ENCODE measurements at places on chromosomes 13 and 19. TPM values are rescaled to one million over a fixed set of nuclear protein-coding genes. Genes with fewer than 3 reads are reported as not detected.
A peak's percentile ranks its signal among the peaks of the same experiment; 100 is the strongest.

GRCh38 chr19:1999856-2000515 is 15.5 kb downstream of the BTBD2 start:
- no peak for DNase-seq

GRCh38 chr19:27774337-27774736 is 1438.6 kb downstream of the UQCRFS1 start:
- no peak for DNase-seq

DNA sequence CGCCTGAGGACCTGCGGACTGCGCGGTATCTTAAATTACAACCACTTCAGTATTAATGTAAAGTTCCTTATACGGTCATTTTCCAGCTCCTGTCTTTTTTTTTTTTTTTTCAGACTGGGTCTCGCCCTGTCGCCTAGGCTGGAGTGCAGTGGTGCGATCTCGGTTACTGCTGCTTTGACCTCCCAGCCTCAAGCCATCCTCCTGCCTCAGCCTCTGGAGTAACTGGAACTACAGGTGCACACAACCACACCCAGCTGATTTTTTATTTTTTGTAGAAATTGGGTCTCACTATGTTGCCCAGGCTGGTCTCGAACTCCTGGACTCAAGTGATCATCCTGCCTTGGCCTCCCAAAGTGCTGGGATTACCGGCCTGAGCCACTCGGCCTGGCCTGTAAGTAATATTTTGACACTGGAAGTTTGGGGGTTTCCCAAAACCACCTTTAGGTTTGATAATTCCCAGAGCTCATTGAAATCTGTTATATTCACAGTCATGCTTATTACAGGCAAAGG is 406 bp upstream of the EID2B start:
- no peak for DNase-seq

DNA sequence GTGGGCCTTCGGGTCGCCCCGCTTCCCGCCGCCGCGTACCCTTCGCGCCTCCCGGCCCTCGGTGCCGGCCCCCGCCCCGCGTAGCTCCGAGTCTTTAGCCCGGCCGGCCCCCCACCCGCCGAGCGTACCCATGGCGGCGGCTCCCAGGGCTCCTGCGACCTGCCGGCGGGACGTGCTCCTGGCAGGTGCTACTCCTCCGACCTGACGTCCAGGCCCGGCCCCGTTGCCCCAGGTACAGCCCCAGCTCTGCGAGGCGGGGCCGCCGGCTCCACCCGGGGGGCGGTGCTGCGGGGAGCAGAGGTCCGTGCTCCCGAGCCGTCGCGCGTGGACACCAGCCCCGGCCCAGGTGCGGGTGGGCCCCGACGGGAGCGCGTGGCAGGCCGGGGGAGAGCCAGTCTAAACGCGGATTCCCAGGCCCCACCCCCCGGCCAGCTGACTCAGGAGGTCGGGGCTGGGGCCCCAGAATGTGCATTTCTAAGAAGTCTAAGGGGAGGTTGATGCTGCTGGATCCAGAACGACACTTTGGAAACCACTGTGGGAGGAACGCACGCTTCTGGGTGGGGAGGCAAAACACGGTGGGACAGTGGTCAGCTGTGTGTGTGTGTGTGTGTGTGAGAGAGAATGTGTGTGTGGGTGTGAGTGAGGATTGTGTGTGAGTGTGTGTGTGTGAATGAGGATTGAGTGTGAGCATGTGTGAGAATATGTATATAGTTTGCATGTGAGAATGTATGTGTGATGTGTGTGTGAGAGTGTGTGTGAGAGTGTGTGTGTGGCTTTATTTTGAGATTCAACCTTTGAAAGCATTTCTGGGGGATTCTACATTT is at the start of gene SLC15A1:
TSS of gene SLC15A1 (minus strand) at position 206 of the 824 bp plus-strand sequence. CDS start at position 132, 74 bp downstream.
- peak; percentile 87 for DNase-seq

DNA sequence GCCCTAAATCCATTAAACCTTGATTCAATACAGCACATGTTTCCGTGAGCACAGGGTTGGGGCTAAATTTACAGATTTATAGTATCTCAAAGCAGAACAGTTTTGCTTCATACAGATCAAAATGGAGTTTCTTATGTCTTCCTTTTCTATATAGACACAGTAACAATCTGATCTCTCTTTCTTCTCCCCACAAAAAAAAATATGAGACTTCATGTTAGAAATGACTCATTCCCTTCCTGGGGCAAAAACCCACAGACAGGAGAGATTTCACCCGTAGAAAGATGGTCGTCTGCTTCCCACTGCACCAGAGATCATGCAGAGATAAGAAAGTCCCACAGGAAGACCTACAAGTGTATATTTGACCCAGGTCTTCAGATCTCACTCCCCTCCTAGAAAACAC is 7.7 kb upstream of the ZNF611 start:
- DNase-seq: no peak

DNA sequence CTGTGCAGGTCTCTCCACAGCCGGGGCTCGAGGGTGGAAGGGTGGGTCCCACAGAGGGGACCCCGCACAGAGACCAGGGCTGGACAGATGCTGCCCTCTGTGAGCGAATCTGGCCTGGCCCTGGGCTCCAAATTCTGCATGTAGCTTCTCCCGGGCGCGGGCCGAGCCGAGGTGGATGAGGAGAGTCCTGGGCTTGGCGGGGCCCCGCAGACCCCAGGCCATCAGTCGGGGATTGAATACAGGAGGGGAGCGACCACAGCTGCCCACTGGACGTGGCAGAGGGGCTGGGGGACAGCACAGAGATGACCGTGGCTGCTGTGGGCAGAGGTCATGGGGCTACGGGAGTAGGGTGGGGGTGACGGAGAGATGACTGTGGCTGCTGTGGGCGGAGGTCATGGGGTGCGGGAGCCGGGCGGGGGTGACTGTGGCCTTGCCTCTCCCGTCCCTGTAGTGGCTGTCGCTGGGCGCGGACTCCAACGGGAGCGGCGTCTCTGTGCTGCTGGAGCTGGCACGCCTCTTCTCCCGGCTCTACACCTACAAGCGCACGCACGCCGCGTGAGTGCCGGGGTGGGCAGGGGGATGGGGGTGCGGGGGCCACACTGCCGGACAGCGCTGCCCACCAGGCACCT is 15.5 kb downstream of the NCLN start:
- no peak for DNase-seq

The PRSS57 gene
- not detected for polyA plus RNA-seq

The CNFN gene
- polyA plus RNA-seq: 5.8 TPM

The GPR12 gene
- 0.03 TPM for polyA plus RNA-seq

All from small intestine (tissue), 16 donors.